Activated T-helper 1 cell treated with Interleukin-2 at 50 U/mL for 16 hours (primary cell): ENCODE measurements at places on chromosomes 2 and 18.

DNA sequence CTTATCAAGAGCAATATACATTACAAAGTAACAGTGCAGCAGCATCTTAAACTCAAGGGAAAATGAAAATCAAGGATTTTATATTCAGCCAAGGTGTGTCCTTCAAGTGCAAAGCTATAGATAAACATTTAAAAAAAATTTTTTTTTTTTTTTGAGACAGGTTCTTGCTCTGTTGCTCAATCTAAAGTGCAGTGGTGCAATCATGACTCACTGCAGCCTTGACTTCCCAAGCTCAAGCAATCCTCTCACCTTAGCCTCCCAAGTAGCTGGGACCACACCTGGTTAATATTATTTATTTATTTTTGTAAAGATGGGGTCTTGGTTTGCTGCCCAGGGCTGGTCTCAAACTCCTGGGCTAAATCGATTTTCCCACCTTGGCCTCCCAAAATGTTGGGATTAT, 9.0 kb downstream of the CDKL4 start:
- DNase-seq, result no peak

- DNase-seq, result no peak
Observed at GRCh38 chr2:43019025-43019367, 207.4 kb downstream of the ZFP36L2 start.

DNA sequence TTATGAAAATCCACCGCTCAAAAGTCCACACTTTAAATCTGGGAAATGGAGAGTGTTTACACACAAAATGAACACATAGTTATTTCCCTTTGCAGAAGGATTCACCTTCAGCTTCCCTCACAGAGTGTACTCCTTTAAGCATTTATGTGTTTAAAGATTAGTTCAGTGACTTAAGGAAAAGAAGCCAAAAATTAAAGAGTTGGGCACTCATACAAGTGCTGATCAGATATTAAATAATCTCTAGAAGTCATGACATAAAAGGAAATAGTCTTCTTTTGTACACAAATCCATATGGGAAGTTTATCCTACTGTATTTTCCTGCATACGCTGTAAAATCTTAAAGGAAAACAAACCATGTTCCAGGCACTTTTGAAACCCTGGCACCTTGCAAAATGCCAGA, 174.2 kb downstream of the LNPK start:
- no peak for DNase-seq

DNA sequence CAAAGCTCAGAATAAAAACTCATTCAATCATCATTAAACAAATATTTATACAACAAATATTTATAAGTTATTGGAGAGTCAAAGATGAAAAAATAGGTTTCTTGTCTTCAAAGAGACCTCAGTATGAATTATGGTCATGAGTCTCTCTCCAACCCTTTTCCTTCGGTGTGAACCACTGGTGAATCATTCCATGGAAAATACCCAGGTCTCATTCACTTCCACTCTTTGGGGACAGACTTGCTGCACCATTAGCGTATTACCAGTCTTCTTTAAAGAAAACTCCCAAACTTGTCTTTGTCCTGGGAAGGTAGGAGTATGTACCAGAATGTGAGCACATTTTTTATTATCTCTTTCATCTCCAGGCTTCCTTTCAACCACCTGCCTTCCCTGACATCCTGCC, 257.4 kb upstream of the RBMS1 start:
- no peak for DNase-seq

GRCh38 chr2:11559066-11559785, 25.4 kb downstream of the GREB1 start:
- DNase-seq, result no peak

- no peak for DNase-seq
Observed at GRCh38 chr2:157509744-157510143, 65.9 kb upstream of the CYTIP start.
